Myocyte (in vitro differentiated cells): ENCODE measurements at places on chromosomes 2 and 18. TPM values are rescaled to one million over a fixed set of nuclear protein-coding genes. Genes with fewer than 3 reads are reported as not detected.

- DNase-seq = no peak
These were observed 995.2 kb upstream of the CDH2 start for GRCh38 chr18:29171892-29172755.

DNA sequence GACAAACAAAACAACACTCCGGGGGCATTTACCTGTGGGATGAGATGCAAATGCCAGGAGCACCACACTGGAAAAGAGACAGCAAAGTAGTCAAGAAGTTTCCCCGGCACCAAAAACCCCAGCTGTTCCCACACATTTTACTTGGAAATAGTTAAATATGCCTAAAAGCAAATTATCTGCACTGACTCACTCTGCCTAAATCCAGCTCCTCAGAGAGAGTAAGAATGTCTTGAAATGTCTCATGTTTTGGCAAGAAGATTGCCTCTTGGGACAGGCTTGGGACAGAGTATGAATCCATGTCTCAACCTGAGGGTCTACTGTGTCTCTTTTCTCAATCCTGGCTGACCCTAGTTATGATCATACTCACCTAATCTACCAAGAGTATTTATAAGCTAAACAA lies 87.5 kb upstream of the RIOK3 start:
- peak; percentile 51 for DNase-seq

DNA sequence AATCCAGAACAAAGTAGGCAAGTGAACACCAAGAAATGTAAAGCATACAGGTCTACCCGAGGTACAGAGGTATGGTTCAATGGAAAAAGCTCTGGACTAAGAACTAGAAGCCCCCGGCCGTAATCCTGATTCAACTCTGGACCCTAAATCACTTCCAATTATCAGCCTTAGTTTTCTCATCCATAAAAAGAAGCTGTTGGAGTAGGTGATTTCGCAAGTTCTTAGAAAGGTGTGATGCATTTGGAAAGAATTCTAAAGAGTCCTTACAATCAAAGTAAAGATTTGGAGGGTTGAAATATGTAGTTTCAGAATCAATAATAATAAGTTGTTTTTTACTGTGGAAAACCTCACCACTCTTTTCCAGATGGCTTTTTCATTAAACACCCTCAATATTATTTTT lies 622.1 kb upstream of the ID2 start:
- no peak for DNase-seq

- peak; percentile 5 for DNase-seq
These were observed 15.9 kb downstream of the LTBP1 start for GRCh38 chr2:32962690-32963089.

GRCh38 chr2:190379249-190379964 lies 28.7 kb upstream of the MFSD6 start:
- no peak for DNase-seq

DNA sequence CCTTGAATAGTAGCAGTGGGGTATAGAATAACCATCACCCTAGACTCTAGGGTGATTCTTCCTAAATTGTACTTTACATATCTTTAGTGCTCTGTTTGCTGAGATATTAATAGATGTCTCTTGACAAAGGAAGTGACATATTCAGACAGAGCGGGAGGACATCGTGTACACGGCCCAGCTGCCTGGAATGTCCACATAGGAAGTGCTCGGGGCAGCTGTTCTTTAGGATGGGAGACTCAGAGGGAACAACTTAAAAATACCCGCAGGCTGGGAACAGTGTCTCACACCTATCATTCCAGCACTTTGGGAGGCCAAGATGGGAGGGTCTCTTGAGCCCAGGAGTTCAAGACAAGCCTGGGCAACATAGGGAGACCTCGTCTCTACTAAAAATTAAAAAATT lies 206.1 kb downstream of the FAM210A start:
- no peak for DNase-seq

DNA sequence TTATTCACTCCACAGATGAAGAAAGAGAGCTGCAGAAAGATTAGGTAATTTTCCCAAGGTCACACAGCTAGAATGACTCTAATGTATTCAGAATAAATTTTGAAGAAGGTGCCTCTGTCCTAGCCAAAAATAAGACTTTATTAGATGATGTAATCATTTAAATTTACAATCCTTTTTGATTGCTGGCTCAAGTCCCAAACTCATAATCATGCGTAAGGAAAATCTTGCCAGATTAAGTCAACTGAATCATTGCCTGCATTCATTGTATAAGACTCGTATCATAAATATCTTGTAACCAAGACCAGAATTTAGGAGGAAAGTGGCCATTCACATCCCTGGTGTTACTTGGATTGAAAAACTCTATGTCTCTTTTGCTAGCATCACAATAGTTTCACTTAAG lies 53.1 kb upstream of the STK39 start:
- DNase-seq = no peak

DNA sequence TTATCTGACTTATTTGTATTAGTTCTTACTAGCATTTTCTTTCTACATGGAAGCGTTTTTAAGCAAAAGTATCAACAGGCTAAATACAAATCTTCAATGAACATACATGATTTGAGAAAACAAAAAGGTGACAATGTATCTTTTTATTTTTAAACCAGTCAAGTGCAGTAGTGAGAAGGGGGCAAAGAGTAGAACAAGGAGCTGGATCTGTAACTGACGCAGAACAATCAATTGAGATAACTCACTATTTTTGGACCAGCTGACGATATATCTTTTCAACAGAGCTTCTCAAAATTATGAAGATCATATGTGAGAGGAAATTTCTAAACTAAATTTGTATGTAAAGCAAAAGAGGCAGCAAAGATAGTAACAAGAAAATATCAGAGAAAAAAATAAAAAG lies 15.5 kb downstream of the NCKAP1 start:
- no peak for DNase-seq

DNA sequence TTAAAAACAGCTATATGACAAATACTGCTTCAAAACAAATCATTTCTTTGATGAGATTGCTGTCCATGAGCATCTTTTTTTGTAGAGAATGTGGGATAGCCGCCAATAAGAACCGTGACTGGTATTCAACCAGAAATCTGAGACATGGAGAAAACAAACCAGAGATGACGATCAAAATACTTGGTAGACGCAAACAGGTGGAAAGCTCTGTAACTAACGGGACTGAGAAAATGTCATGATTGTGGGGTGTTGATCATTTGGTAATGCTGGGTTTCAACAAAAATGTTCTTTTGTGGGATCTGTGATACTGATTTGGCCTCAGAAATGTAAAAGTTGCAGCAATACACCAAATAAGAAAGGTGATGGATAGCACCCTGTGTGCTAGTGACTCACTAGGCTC lies 364.8 kb downstream of the NYAP2 start:
- DNase-seq = peak; percentile 89

The ANO7 gene
- 0.45 TPM in 1 of 2 replicates, not detected in the other for total RNA-seq

The SLC25A52 gene
- not detected in 2 replicates for total RNA-seq

The ITGA6 gene
- 650 and 854 TPM in 2 replicates for total RNA-seq

The GALNT14 gene
- total RNA-seq = not detected in 2 replicates

The LYPD1 gene
- total RNA-seq = 0.64 TPM in 1 of 2 replicates, not detected in the other

The PSMA8 gene
- not detected in 2 replicates for total RNA-seq

The ZNF514 gene
- total RNA-seq = 12.2 and 12.3 TPM in 2 replicates

The CGREF1 gene
- 0.27 and 0.62 TPM in 2 replicates for total RNA-seq
